T-cell (primary cell): ENCODE measurements at places on chromosomes 12 and 14.
A peak's percentile ranks its signal among the peaks of the same experiment; 100 is the strongest.

DNA sequence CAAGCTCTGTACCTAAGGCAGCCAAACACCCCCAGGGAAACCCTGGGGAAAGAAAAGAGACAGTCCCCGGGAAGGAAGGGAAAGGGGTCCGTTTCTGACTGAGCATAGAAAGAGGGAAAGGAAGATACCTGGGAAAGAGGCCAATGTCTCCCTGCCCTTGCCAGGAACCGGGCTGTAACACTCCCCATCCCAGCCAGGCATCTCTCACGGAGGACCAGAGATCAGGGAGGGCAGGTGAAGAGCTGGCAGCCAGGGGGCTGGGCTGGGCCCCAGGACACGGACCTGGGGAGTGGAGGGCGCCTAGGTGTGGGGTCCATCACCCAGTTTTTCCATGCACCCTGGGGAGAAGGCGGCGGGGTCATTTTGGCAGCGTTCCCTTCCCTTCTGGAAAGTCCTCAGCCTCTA lies 18.9 kb upstream of the PLEKHH1 start:
- H3K36me3 ChIP-seq, result no peaks in the 10 kb centered on the region
- H3K27ac ChIP-seq, result peak overlapping the region; percentile 69
- no peaks in the 10 kb centered on the region for H3K27me3 ChIP-seq
- DNase-seq, result no peak
- H3K4me1 ChIP-seq, result peaks cover 2% of the 10 kb centered on the region

- no peak for DNase-seq
- no peaks in the 10 kb centered on the region for H3K4me1 ChIP-seq
- H3K4me3 ChIP-seq, result no peak overlapping the region
These were observed 525.6 kb downstream of the FLRT2 start for GRCh38 chr14:86055512-86056075.

DNA sequence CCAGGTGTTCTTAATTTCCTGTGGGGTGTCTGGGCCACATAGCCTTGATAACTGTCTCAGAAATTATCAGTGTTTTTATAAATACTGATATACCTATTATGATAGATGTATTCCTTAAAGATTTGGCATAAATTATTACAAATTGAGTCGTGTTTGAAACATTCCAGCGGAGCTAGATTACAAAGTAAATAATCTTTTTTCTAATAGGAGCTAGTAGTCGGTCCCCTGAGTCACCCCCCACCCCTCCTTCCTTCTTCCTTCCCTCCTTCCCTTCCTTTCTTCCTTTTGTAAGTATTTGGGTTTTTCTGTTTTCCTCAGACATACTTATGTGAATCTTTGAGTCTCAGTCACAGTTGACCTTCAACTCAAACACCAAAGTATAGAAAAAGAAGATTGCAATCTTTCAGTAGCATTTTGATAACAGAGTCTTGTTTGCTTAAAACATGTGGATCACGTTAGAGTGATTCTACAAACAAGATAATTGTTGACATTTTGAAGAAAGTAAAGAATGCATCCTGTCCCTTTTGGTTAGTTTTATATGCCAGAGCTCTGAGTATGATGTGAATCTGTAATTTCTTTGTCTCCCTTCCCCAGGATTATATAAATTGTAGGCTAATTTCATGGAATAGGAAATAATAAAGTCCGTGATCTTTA lies 264.0 kb downstream of the FUT8 start:
- no peak overlapping the region for H3K27ac ChIP-seq
- no peak overlapping the region for H3K4me3 ChIP-seq
- no peaks in the 10 kb centered on the region for H3K27me3 ChIP-seq
- peaks cover 5% of the 10 kb centered on the region for H3K36me3 ChIP-seq
- no peak for DNase-seq

- H3K36me3 ChIP-seq, result no peaks in the 10 kb centered on the region
- H3K4me3 ChIP-seq, result no peak overlapping the region
- no peaks in the 10 kb centered on the region for H3K27me3 ChIP-seq
- H3K27ac ChIP-seq, result peak overlapping the region; percentile 63
- H3K4me1 ChIP-seq, result peaks cover 50% of the 10 kb centered on the region
These were observed 7.7 kb upstream of the AMN1 start for GRCh38 chr12:31736472-31736871.

- H3K4me1 ChIP-seq, result no peaks in the 10 kb centered on the region
- H3K36me3 ChIP-seq, result no peaks in the 10 kb centered on the region
- no peak for DNase-seq
- H3K27me3 ChIP-seq, result no peaks in the 10 kb centered on the region
These were observed 907.0 kb downstream of the DIO2 start for GRCh38 chr14:79304279-79304678.

DNA sequence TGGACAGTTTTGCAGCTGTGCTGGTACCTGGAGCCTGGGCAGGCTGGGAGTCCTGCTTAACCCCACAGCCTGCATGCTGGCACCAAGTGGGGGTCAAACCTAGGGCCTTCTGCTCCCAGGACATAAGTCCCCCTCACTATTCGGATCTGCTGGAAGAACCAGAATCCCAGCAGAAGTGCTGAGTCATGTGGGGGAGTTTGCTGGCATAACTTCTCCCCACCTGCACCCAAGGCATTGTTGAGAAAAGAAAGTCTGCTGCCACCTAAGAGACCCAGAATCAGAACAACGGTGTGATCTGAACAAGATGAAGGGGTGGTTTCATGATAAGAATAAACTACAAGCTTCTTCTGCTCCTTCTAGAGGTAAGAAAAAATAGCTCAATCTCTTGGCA lies 102.7 kb downstream of the RBM19 start:
- H3K4me1 ChIP-seq, result peaks cover 19% of the 10 kb centered on the region
- H3K4me3 ChIP-seq, result no peak overlapping the region
- DNase-seq, result no peak
- H3K27ac ChIP-seq, result no peak overlapping the region

DNA sequence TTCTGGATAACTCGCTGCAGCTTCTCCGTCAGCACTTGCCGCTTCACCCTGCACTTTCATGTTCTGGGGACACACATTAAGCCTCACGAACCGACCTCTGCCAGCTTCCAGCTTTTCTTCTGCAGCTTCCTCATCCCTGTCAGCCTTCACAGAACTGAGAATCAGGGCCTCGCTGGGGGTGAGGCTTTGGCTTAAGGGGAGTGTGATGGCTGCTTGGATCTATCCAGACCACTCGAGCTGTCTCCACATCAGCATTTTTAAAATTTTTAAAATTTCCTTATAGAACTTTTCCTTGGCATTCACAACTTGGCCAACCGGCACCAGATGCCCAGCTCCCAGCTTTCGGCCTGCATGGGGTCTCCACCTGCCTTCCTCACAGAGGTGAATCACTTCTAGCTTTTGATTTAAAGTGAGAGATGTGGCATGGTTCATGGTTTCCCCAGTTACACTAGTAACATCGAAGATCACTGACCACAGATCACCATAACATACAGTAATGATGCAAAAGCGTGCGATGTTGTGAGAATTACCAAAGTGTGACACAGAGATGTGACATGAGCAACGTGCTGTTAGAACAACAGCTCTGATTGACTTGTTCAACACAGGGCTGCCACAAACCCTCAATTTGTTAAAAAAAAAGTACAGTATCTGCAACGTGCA lies 139.1 kb upstream of the C14orf180 start:
- no peak overlapping the region for H3K27ac ChIP-seq
- no peak for DNase-seq
- no peaks in the 10 kb centered on the region for H3K36me3 ChIP-seq
- no peak overlapping the region for H3K4me3 ChIP-seq

- no peak for DNase-seq
- no peak overlapping the region for H3K4me3 ChIP-seq
- peaks cover 10% of the 10 kb centered on the region for H3K4me1 ChIP-seq
- no peaks in the 10 kb centered on the region for H3K27me3 ChIP-seq
These were observed 36.2 kb upstream of the GNG2 start for GRCh38 chr14:51824191-51824590.

DNA sequence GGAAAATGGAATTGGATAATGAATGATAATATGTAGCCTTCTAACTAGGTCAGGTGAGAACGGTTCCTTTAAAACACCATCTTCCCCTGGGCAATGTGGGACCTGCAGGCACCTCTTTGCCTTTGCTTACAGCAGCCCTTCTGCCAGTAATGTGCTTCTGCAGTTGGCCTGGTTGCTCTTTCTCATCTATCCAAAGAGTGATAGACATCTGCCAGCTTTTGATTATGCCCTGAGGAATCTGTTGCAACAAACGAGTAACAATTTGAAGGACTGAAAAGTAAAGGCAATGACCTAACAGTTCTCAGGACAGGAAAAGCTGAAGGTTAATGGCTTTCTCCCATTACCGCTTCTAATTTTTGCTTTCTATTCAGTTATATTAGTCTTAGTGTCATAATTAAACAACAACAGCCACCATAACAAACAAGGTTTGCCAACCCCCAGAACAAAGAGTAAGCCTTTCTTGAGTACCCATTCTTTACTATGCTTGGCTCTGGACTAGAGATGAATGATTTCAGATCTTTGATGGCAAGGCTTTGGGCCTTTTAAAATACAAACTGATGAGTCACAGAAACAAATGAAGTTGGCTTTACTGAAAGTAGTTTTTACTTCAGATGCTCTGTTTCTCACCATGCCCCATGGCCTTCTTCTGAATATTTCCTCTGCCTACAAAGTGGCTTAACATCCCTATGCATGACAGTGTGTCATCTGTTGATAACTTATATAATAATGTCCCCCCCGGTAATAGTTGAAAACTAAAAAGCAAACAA lies 76.1 kb upstream of the KRR1 start:
- H3K27me3 ChIP-seq, result no peaks in the 10 kb centered on the region
- H3K27ac ChIP-seq, result no peak overlapping the region
- DNase-seq, result no peak
- H3K4me1 ChIP-seq, result no peaks in the 10 kb centered on the region
- no peaks in the 10 kb centered on the region for H3K36me3 ChIP-seq

DNA sequence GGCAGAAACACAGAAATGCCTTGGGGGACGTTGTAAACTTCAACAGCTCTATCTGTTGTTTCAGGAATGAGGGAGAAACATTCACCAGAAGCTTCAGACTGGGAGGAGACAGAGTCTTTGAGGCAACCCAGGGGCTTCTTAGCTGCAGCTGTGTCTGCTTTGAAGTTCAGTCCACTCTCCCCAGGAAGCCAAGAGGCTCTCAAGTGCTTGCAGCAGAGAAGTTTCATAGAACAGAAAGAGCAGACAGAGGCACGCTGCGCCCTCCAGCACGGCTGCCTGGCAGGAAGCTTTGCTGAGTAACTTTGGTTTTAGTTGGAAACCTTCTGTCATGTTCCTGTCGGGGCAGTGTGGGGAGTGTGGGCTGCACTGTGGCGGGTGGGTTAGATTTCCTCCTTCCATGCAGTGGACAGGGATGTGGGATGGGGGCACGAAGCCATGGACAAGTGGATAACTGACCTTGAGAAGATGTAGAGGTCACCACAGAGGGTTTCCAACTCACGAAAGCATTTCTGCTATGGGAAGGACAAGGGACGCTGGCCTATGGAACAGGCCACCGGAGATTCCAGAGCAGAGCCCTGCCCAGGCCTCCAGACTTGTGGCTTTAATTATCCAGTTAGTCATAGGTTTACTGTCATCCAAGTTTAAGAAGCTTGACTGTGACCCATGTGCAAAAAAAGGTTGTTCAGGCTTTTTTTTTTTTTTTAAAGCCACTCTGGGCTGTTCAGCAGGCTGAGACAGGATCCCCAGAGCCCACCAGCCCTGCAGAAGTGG lies 107.7 kb downstream of the ARF6 start:
- H3K4me1 ChIP-seq, result peaks cover 42% of the 10 kb centered on the region
- no peaks in the 10 kb centered on the region for H3K27me3 ChIP-seq
- peak; percentile 57 for DNase-seq
- H3K36me3 ChIP-seq, result no peaks in the 10 kb centered on the region

- no peak overlapping the region for H3K4me3 ChIP-seq
- H3K4me1 ChIP-seq, result no peaks in the 10 kb centered on the region
- no peak for DNase-seq
- H3K36me3 ChIP-seq, result no peaks in the 10 kb centered on the region
- no peaks in the 10 kb centered on the region for H3K27me3 ChIP-seq
These were observed 165.6 kb downstream of the OTOGL start for GRCh38 chr12:80264891-80265290.

DNA sequence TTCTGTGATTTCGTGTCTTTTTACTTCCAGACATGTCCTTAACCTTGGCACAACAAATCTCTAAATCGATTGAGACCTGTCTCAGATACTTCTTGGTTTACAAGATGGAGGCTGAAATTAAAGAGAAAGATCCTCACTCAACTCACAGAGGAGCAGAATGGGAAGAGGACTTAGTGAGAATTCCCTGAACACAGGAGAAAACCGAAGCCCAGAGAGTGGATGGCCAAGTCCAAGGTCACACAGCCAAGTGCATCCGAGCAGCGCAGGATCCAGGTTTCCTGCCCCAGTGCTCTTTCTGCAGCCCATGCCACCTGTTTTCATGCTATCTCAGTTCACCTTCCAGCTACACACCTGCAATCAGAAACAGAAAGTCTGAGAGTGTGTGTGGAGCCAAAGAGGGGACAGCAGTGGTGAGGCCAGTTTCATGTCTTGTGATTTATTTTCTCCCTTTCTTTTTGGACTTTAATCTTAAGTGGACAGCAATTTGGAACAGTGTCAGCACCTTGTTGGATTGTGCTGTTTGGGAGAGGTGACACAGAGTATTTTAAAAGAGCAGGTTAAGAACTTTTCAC lies 22.9 kb upstream of the TCL1B start:
- no peak overlapping the region for H3K27ac ChIP-seq
- no peaks in the 10 kb centered on the region for H3K4me1 ChIP-seq
- DNase-seq, result no peak
- H3K4me3 ChIP-seq, result no peak overlapping the region
- H3K36me3 ChIP-seq, result no peaks in the 10 kb centered on the region
- no peaks in the 10 kb centered on the region for H3K27me3 ChIP-seq

DNA sequence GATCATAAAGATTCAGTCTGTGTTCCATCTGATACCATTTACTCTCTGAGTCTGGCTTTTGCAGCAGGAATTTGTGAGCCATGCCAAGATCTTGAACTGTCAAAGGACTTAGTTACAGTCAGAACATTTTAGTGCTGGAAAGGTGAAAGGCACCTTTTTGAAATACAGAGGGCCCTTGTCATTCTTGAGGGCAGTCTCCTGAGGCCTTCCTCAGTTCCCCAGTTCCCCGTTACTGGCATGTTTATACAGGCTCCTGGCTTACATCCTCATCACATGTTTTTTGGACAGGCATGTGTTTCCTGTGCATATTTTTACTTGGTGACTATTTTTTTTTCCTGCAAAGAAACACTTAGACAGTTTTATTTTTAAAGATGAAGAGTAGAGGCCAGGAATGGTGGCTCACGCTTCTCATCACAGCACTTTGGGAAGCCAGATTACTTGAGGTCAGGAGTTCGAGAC lies 21.0 kb downstream of the CFAP54 start:
- H3K27me3 ChIP-seq, result no peaks in the 10 kb centered on the region
- DNase-seq, result no peak
- no peaks in the 10 kb centered on the region for H3K4me1 ChIP-seq
- no peak overlapping the region for H3K4me3 ChIP-seq
- H3K36me3 ChIP-seq, result no peaks in the 10 kb centered on the region
- H3K27ac ChIP-seq, result no peak overlapping the region

- no peak overlapping the region for H3K27ac ChIP-seq
- no peaks in the 10 kb centered on the region for H3K27me3 ChIP-seq
- DNase-seq, result no peak
- H3K4me1 ChIP-seq, result no peaks in the 10 kb centered on the region
These were observed 12.6 kb upstream of the OAS1 start for GRCh38 chr12:112894128-112894527.
